Mesangial cell (primary cell): ENCODE measurements at places on chromosomes 5 and 9. TPM values are rescaled to one million over a fixed set of nuclear protein-coding genes. Genes with fewer than 3 reads are reported as not detected.

The SELENOP gene
- 0.65 and 1.3 TPM in 2 replicates for total RNA-seq

The TAF11L10 gene
- total RNA-seq = not detected in 2 replicates

The SAXO1 gene
- total RNA-seq = 0.51 TPM in 1 of 2 replicates, not detected in the other

The GRIA1 gene
- not detected in 2 replicates for total RNA-seq

The CFAP77 gene
- total RNA-seq = not detected in 2 replicates

The ELL2 gene
- total RNA-seq = 13.1 and 21.8 TPM in 2 replicates

The CDK5RAP2 gene
- 19.6 and 46.8 TPM in 2 replicates for total RNA-seq

The NMUR2 gene
- 0.13 and 0.16 TPM in 2 replicates for total RNA-seq

The ZFP2 gene
- total RNA-seq = 0.33 and 1.1 TPM in 2 replicates

The TMEM215 gene
- total RNA-seq = not detected in 2 replicates

The OR1B1 gene
- total RNA-seq = not detected in 2 replicates

The THBS4 gene
- total RNA-seq = 0.33 and 1.9 TPM in 2 replicates

The DOK3 gene
- total RNA-seq = 0.25 and 1.1 TPM in 2 replicates
